ENCODE measurements at places on chromosomes 5 and 9. TPM values are rescaled to one million over a fixed set of nuclear protein-coding genes. Genes with fewer than 3 reads are reported as not detected.

The TNFSF8 gene
- not detected for total RNA-seq

The EPB41L4B gene
- total RNA-seq: 5.7 TPM

The MTX3 gene
- 11.9 TPM for total RNA-seq

The UNC5A gene
- 0.55 TPM for total RNA-seq

The SLC6A3 gene
- not detected for total RNA-seq

The NR2F1-AS1 gene
- total RNA-seq: not detected

The ENTREP1 gene
- 21.4 TPM for total RNA-seq

The ENDOG gene
- 120 TPM for total RNA-seq

The MELK gene
- not detected for total RNA-seq

The CDX1 gene
- total RNA-seq: not detected

The POLE3 gene
- total RNA-seq: 66.4 TPM

The ZNF354C gene
- total RNA-seq: 1.6 TPM

The TPPP gene
- 2.9 TPM for total RNA-seq

The INSYN2B gene
- not detected for total RNA-seq
